ENCODE measurements at places on chromosomes 6 and 20.

DNA sequence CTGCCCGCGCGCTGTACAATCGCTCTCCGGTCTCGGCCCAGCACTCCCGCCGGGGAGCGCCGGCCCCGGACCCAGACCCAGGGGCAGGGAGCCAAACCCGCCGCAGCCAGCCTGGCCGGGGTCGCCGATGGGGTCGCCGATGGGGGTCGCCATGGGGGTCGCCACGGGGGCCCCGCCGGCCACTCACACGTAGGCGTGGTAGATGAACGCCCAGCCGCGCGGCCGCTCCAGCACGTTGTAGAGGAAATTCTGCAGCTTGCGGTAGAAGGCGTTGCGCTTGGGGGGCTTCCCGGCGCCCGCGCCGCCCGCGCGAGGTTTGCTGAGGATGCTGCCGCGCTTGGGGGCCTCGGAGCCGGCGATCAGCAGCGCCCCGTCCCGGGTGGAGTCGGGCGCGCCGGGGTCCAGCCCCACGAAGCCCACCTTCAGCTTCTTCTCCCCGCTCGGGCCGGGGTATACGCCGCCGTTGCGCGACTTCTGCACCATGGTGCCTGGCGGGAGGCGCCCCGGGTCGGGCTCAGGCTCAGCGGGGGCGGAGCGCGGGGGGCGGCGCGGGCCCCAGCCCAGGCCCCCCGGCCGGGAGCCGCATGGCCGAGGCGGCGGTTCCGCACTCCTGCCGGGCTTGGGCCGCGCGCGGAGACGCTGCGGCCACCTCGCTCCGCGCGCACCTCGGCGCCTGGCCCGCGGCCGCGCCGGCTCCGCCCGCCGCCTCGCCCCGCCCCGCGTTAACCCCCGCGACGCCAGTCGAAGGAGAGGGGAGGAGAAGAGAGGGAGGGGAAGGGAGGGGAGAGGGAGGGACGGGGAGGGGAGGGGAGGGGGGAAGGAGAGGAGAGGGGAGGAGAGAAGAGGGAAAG, at the start of gene KCNQ2:
Gene KCNQ2, minus strand, starts transcription at position 675 of the 851 bp plus-strand sequence. Its CDS starts 192 bp downstream, at position 483.
- DNase-seq = no peak

DNA sequence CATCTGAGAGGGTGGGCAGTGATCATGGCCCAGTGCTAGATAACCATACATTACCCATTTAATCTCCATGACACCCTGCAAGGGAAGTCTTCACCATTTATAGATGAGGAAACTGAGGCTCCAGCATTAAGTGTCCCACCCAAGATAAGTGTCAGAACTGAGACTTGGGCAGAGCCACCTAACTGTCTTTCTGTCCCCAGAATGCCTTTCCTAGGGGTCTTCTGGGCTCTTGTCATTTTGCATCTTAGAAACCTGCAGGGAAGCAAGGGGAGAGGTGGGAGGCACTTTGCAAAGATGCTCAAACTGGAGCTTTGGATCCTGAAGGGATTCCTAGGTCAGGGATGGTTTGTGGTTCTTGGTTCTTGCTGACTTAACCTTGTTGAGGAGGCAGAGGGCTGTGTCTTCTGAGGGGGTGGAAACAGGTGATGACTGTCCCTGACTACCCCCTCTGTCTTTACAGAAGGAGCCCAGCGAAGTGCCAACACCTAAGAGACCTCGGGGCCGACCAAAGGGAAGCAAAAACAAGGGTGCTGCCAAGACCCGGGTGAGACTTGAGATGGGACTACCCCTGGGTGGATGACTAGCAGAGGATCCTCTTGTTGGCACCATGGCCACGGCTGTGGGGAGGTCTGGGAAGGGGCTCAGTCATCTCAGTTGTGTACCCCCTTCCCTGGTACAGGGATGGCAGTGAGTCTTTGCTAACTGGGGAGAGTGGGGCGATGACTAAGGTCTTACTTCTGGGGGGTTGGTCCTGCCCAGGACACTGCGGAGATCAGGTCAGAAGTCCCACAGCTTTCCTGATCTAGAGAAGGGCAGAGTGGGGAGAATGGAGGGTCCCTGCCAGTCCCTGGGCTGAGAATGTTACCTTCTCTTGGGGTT, 5.8 kb downstream of the HMGA1 start:
- peak; percentile 52 for DNase-seq

DNA sequence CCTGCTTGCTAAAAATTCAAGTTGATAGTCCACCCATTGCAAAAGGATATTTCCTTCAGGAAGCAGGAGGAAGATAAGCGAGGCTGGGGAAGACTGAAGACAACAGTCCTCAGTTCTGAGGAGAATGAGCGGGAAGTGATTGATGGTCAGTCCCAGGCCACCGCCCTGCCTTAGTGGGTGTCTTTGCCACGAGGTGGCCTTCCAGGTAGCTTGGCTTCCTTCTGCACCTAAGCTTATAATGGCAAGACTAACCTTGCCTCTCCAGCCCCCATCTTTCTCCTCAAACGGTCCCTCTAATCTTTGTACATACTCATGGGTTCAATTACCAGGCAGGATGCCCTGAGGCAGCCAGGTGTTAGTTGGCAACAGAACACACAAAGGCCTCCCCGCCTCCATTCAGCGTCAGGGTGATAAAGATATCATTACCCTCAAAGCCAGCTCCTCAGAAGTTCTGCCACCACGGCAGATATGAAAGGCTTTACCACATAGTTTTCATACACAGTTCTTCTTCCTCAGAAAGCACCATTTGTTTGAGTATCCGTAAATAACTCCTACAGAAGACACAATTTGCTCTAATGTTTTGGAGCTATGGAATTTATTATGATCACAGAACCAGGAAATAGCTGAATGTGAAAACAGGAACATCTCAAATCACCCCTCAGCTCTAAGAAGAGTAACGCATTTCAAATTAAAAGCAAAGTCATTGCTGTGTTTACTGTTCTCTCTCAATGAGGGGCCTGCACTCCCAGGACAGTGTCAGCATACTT, 249.4 kb downstream of the ATXN1 start:
- DNase-seq = no peak

GRCh38 chr6:40550202-40551101, 36.7 kb downstream of the LRFN2 start:
- DNase-seq = peak; percentile 57

DNA sequence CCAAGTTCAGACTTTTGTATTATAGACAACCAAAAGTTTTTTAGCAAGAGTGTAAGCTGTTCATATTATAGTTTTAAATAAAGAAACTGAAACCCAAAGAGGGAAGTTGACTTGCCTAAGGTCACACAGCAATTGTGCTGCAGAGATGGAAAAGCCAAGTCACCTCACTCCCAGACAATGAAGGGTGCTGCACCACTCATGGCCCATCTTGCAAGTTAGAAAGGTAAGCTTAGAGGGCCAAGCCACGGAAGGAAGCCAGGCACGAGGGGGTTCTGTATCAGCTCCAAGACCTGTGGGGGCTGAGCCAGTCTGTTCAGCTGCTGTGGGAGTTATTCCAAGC, 860 bp downstream of the DEFB124 start:
- no peak for DNase-seq

- no peak for DNase-seq
Observed at GRCh38 chr6:26124781-26125685, 37.8 kb downstream of the HFE start.

DNA sequence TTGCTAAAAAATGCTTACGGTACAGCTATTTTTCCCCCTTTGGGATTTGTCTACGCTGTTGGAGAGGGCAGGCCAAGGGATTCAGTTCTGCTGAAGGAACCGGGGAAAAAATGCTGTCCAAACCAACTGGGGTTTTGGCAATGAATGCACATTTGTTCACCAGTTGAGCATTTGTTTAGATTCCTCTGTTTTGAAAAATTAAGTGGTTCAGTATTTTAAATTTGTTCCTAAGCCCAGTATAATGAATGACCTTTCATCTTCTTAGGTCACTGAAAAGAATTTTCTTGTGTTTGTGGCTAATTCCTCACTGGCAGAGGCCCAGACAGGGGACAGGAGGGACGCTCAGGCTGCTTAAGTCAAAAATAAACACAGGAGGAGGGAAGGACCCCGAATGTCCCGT, 10.8 kb upstream of the EYA2 start:
- DNase-seq = no peak

GRCh38 chr6:131015630-131016263, 47.3 kb downstream of the EPB41L2 start:
- peak; percentile 83 for DNase-seq

DNA sequence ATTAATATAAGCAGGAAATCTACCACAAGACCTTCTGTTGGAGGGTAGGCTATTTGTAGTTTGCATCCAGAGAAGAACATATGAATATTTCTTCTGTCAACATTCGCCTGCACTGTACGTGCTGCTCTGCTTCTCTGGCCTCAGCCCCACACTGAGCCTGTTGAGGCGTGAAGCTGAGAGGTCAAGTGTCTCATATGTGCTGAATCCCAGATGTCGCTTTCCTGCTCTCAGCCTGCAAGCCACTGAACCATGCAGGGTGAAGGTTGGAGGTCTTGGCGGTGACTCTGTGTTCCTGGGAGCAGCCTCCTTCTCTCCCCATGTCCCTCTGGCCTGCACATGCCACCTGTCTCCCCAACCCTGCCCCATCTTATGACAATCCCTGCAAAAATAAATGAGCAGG, 83.6 kb downstream of the TMEM170B start:
- DNase-seq = no peak
